Cortex of kidney (tissue), 1 donor: ENCODE measurements at places on chromosomes 5 and 9.

- DNase-seq: no peak
Observed at GRCh38 chr5:90575712-90576111, 17.1 kb downstream of the ADGRV1 start.

- DNase-seq: no peak
Observed at GRCh38 chr5:5360941-5361520, 61.4 kb upstream of the ICE1 start.

- DNase-seq: no peak
Observed at GRCh38 chr5:118687661-118688621, 300.4 kb downstream of the DTWD2 start.

DNA sequence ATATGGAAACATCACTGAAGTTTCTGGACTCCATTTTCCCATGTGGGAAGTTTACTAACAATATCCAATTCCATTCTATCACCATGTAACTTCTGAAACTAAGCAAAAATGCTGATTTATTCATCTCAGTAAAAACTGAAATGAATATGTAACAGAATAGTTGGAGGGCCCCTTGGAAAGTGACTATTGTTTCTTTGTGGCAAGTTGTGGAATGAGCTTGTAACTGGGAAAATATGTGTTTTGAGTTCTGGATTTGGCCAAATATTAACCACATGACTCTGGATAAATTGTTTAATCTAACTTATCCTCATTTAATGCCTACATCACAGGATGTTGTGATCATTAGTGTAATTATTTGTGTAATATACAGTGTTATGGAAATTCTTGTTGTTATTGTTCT lies 619.3 kb downstream of the TLE4 start:
- DNase-seq: no peak

DNA sequence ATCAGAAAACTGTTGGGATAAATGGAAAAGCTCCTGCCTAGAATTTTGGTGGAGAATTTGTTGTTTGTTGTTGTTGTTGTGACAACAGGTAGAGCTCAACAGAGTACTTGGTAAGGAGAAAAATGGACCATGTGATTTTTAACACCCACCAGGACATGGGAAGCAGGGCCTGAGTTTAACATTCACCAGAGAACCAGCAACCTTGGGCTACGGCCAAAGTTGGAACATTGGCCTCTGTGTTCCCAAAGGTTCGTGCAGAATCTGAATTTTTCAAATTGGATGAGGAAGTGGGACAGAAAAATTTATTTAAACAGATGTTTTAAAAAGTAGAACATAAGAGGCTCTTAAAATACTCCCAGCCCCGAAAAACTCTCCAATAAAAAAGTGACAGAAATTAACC lies 127.0 kb downstream of the GNA14 start:
- DNase-seq: no peak

DNA sequence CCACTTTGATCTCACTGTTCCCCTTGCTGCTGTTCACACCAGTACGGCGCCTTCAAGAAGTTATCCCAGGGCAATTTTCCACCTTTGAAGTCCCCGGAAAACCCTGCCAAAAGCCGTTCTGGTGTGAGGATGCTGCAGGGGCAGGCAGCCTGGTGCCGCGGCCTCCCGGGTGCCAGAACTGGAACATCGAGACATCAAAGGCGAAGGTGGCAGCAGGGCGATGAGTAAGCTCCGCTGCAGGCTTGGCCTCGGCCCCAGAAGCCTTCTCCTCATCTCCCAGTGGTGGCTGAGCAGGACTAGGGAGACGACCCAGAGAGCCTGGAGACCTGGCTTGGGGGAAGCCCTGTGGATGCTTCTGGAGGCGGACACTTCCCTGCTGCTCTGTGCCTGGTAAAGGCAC lies 115.3 kb upstream of the MSX2 start:
- DNase-seq: no peak

- DNase-seq: no peak
Observed at GRCh38 chr5:159864885-159865691, 51.2 kb upstream of the ADRA1B start.

- no peak for DNase-seq
Observed at GRCh38 chr9:98215271-98215670, 22.8 kb upstream of the CORO2A start.

- DNase-seq: no peak
Observed at GRCh38 chr5:61334868-61335615, 3.0 kb downstream of the ZSWIM6 start.

- no peak for DNase-seq
Observed at GRCh38 chr5:83957188-83957587, 236.5 kb upstream of the HAPLN1 start.

DNA sequence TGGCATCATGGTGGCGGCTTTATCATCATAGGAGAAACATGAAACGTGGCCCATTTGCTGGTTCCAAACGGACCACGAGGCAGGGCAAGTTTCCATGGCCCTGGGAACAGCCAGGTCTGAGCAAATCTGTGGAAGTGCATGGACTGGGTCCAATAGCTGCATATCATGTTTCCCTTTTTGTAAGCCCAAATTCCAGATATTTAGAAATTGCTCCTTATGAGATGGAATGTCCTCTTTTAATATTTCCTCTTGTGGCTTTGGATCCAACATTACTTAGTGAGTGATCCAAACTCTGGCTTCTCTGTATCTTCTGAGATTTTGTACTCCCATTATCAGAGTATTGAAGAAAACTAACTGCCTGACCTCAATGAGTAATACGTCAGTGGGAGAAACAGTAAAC lies 79.8 kb upstream of the FBXL7 start:
- DNase-seq: no peak

- DNase-seq: no peak
Observed at GRCh38 chr9:95857124-95857523, 18.4 kb upstream of the ERCC6L2 start.

DNA sequence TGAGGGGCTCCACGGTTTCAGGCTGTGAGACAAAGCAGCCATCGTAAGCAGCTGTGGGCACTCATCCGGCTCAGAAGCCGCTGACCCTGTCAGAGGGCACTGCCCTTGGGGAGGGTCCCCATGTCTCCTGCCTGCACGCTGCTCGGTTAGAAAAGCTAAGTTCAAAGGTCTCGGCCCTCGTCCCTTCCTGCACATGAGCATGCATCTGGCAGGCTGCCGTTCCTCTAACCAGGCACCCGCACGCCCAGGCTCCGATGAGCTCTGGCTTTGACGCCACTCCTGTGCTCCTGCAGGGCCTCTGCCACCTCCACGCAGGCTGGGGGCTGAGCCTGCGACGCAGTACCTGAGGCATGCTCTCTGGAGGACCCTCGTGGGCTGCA lies 51.3 kb downstream of the NKD2 start:
- no peak for DNase-seq

GRCh38 chr5:145946112-145946861 lies 9.9 kb downstream of the SH3RF2 start:
- no peak for DNase-seq

DNA sequence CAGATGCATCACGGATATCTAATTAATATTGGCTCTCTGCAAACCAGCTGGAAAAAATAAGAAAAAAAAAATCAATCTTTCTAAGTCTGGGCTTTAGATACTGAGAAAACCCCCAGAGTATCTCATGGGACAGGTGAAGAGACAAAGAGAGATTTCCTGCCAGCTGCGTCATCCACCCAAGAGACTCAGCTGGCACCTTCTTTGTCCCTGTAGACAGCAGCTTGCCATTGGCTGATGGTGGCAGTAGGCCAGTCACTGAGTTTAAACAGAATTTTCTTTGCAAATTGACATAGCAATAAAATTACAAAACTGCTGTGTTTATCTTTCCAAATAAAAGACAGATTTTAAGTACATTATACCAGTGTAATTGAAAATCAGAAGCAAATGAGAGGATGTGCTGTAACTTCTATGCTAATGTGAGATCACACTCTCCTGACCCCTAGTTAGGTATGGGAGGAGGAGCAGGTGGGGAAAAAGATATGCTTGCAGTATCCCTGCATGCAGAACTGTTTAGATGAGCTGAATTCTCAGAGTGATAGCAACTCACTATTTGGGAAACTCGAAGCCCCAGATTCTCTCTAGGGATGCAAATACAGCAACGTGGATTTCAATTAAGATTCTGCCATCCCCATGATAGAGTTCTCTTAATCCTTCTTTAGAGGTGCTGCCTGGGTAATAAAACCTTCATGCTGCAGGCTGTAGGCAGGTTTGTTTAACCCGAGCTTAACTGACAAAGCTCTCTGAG lies 72.2 kb downstream of the NMUR2 start:
- no peak for DNase-seq

DNA sequence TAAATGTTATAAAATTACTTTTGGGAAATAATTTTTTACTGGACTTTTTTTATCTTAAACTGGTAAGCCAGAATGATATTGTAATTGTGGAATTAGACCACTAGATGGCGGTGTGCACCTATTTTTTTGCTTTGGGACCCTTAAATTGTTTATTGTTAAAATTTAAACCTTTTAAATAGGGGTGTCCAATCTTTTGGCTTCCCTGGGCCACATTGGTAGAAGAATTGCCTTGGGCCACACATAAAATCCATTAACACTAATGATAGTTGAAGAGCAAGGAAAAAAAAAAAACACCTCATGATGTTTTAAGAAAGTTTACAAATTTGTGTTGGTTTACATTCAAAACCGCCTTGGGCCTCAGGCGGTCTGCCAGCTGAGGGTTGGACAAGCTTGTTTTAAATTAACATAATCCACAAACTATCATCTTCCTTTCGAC lies 28.4 kb upstream of the GADD45G start:
- DNase-seq: no peak

GRCh38 chr5:173289372-173289771 lies 38.8 kb downstream of the STC2 start:
- DNase-seq: no peak

DNA sequence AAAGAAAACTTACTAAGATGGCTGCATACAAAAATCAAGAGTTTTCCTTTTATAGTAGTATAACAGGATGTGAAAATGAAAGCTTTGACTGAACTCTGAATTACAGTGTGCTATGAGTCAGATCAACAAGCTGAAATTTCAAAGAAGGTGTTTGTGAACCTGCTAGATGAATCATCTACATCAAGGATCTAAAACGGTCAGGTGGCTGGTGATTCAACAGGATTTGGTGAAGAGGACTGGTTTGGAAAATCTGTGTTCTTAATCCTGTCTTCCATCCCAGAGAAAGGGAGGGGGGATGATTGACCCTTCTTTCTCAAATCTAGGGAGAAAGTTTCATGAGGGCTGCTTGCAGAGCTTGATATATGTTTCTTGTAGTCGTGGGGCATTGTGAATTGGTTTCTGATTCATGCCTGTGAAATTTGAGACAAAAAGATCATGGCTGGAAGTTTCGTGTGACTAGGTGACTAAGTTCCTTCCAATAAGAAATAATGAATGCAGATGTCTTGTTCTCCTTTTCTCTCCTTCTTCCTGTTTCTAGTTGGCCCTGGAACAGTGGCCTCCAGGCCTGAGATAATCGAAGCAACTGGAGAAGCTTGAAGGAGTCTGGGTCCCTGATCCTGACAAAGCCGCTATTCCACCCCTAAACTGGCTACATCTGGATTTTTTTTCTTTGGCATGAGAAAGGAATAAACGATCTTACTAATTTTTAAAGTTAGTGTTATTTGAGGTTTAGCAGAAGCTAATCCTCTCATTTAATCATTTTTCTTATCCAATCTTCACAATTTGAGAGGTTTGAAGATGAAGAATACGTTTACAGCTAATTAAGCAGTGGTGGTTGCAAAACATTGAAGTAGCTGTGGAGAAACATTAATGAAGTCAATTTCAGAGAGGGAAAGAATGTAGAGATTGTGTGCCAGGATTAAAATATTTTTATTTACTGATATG lies 67.2 kb downstream of the MRPS30 start:
- no peak for DNase-seq

- no peak for DNase-seq
Observed at GRCh38 chr5:43555895-43556606, 826 bp downstream of the PAIP1 start.

DNA sequence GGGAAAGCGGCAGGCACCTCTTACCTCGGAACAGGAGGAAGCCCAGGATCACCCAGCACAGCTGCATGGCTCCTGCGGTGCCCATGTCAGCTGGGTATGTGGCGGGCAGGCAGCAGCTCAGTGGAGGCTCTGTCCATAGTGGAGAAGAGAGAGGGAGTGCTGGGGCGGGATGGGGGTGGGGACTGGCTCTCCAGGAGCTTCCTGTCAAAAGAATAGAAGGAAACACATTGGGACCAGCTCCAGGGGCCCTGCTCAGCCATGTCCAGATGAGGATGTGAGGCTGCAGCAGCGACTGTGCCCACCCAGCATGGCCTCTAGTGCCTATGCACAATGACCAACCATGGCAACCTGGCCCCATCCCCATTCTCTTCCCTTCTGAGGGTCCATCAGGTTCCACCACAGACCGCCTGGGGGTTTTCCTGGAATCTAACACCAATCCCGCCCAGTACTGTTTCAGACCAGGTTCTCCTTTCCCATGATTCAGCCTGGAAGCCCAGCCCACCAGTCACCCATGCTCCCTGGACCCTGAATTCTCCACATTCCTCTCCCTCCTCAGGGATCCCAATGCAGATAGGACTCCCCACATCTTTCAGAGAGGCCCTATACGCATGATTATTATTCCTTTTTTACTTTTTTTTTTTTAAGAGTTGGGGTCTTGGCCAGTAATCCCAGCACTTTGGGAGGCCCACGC lies at the start of gene ECSCR:
Gene ECSCR (minus strand): TSS at position 158 of the 691 bp plus-strand sequence. CDS start 73 bp downstream, at position 85.
- no peak for DNase-seq

GRCh38 chr9:34413231-34413852 lies 36.6 kb upstream of the MYORG start:
- DNase-seq: no peak

- DNase-seq: no peak
Observed at GRCh38 chr5:151906246-151906645, 18.4 kb downstream of the GLRA1 start.

GRCh38 chr5:7376871-7377270 lies 19.1 kb upstream of the ADCY2 start:
- DNase-seq: no peak

- DNase-seq: no peak
Observed at GRCh38 chr9:36716496-36716895, 143.8 kb downstream of the MELK start.

GRCh38 chr9:122941582-122942234 lies 888 bp downstream of the RABGAP1 start:
- DNase-seq: no peak

DNA sequence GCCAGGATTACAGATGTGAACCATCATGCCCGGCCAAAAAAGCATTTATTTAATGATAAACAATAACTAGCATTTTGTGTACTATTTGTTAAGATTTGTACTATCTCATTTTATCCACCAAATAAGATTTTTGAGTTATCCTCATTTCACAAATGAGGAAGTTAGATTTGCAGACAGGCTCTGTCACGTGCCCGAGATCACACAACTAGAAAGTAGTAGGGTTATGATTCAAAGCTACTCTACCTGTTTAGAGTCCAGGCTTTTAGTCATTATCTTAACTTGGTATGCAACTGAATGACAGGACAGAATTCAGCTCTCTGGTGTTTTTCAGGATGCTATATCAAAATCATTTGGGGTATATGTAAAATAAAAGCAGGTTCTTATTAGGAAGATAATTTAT lies 20.5 kb downstream of the RANBP17 start:
- DNase-seq: no peak
